ENCODE measurements at places on chromosomes 12 and 14.

DNA sequence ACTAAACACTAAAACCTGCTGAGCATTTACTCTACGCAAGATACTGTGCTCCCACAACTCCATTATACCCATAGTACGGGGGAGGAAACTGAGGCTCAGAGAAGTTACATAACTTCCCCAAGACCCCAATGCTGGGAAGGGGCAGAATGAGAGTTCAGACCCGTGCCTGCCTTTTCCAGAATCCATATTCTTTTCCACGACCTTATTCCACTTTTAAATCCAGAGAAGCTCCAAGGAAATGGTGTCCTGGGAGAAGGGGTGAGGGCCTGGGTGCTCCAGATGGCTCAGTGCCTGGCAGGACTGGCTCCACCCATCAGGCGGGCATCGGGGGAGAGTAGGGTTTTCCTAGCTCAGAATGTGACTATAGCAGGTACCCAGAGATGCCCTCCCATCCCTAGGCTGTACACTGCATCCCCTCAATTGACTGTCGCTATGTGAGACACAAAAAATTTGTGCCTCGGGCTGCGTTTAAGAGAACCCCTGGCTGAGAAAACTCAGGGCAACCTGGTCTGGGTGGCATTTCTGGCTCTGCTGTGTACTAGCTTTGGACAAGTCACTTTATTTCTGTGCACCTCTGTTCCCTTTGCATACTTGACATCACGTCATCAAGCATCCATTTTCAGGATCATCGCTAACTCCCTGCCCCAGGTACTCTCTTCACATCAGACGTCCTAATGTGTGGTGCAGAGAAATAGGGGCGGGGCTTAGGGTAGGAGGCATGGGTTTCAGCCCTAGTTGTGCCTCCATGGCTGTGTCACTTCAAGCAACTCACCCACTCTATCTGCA, 11.6 kb upstream of the IQSEC3 start:
- DNase-seq = no peak

DNA sequence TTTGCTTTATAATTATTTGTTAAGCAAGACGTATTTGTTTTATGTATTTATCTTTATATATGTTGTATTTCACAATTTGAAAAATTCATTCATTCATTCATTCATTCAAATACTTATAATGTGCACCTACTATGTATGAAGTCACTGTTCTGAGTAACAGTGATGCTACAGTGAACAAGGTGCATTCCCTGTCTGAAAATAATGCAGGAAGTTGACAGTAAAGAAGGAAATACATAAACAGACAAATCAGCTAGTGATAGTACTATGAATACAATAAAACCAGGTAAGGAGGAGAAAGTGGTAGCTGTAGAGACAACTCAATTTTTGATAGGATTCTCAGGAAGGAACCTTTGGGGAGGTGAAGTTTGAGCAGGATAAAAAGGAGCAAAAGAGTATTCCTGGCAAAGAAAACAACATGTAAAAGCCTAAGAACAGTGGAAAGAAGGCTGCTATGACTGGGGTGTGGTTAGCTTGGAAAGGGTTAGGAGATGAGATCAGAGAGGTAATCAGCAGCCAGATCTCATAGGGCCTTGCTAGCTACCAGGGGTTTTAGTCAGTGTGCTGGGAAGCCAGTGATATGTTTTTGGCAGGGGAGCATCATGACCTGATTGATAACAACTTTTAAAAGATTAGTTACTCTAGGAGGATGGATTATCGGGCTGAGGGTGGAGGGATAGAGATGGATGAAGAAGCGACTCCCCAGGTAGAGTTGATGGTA, 17.4 kb downstream of the BICDL1 start:
- no peak for DNase-seq

- no peak for DNase-seq
These were observed 121.4 kb downstream of the AACS start for GRCh38 chr12:125186471-125187147.

GRCh38 chr14:67815573-67816225, 691 bp downstream of the ZFYVE26 start:
- no peak for DNase-seq

DNA sequence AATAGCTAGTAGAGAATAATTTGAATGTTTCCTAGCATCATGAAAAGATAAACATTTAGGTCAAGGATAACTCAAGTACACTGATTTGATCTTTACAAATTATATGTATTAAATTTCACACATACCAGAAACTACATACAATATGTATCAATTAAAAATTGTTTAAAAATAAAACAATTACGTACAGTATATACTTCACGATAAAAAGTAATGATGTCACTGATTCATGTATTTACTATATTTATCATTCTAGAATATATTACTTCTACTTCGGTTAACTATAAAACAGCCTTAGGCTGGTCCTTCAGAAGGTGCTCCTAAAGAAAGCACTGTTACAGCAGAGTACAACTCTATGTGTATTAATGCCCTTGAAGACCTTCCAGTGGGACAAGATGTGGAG, 11.5 kb downstream of the RBM23 start:
- no peak for DNase-seq

Data from left ventricle myocardium inferior (tissue), 1 donor.